T-helper 1 cell (primary cell): ENCODE measurements at places on chromosomes 5 and 9.

DNA sequence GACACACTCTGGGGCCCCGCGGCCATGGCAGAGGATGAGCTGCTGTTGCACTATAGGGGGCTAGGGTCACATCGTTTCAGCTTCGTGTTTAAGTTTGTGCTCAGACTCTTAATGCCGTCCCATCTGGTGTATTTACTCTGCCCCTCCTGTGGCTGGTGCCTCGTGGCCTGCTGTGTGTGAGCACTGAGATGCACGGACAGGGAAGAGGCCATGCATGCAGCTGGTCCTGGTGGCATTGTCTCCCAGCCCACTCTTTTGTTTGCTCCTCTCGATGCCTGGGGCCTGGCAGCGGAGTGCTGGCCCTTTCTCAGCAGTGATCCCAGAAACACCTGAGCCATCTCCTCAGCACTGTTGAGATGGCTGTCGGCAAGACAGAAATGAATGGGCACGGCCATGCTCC lies 30.0 kb upstream of the PHF2 start:
- no peak for DNase-seq

DNA sequence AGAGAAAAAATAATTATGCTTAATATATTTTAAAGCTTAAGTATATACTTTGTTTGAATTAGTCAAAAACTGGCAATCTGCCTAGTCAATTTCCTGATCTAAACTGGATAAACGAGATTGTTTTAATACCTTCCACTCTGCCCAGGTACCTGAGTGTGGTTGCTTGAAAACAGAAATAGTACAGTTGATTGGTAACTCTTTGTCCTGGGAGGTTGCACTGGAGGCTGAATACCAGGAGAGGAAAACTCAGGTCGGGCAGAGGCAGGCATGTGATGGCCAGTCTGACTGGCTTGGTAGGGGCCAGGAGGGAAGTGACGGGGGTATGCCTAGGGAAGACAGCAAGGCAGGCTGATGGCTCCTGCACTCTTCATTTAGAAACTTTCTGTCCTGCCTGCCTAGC lies 80.2 kb downstream of the PIK3R1 start:
- no peak for DNase-seq

DNA sequence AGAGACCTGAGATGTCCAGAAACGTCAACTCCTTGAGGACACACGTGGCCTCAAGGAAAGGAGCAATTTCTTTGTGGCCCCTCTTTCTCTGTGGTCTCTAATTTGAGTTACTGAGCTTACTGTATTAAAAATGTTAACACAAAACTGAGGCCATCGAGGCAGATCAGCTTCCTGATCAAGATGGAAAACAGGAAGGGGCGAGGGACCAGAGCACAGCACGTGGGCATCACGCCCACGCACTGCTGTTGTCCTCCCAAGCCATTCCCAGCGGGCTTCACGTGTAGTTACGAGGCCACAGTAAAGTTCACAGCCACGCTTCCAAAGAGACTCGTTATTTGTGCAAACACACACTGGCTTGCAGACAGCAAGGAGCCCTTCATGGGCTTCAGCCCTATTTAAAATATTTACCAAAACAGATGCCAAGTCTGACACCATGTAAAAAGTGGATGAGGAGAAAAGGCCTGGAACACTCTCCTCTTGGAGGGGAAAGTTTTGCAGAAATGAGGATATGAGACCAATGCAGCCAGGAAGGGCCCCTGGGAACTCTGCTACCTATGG lies 149.5 kb downstream of the ROR2 start:
- no peak for DNase-seq

DNA sequence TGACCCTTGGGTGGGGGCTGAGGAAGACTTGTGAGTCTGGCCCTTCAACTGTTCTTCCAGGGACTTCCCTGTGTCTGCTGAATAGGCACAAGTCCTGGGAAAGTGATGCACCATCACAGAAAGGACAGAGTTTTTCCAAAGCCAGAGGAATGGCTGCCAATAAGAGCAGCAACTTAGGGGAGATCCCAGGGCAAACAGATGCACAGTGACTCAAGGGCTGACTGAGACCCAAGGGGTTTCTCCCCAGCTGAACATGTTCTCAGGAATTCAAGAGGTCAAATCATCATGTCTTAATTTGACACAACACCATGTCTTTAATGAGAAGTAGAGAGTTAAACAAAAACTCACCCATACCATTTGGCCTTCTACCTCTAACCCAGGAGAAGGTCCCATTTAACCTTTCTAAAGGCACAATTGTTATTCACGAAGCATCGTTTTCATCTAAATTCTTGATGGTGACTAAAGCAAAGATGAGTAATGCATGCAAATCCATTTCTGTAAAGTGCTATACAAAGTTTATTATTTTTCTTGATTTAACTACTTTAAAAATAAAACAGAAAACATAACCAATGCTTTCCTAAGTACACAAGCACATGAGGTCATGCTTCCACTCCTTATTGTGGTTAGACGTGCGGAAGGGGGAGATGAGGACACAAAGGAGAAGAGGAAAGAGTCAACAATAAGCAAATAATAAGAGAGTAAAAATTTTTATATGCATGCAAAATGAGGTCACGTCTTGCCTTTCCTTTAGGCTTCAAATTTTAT lies 324.1 kb downstream of the PLK2 start:
- DNase-seq, result no peak

DNA sequence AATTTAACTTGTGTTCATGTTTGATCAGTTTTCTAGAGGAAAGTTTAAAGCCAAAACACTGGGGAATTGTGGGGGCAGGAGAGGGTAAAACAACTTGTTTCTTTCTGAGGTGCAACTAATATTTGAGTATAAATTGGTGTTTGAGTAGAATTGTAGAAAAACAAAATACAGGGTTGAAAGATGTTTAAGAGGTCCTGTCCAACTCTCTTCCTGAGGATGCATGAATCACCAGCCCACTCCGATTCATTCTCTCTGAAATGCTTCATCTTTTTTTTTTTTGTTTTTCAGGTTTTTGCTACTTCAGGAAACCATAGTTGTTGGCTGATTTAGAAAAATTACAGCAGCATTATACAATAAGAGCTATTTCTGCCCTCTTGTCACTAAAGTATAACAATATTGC lies 42.4 kb upstream of the TMC1 start:
- DNase-seq, result no peak

DNA sequence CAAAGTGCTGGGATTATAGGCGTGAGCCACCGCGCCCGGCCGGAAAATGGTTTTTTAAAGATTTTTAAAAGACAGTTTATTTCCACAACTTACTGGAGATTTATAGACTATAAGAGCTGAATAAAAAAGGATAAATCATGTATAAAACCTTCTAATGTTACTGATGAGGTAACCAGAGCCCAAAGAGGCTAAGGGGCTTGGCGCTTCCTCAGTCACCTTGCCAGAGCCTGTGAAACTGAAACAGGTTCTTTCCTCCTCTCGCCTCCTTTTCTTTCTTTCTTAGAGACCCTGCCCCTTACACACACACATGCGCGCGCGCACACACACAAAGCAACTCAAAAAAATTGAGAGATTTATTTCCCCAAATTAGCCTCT lies 69.8 kb downstream of the HSD17B3 start:
- no peak for DNase-seq

DNA sequence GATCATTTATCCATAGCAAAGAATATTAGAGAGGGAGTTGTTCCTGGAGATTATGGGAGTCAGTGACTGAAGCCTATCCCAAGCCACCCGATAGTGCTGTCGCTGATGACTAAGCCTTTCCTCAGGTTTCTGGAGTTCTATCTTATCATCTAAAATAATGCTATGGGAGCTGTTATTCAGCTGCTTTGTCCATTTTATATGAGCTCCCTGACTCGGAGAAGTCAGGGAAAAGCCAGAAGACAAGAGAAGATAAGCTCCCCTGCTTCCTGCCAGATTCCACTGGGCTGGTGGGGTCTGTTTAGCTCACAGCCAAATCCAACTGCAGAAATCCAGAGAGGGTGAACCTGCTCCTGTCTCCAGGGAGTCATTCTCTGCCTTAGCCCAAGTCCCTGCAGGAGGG lies 148.2 kb downstream of the DROSHA start:
- no peak for DNase-seq

GRCh38 chr9:4182831-4183230 lies 117.0 kb downstream of the GLIS3 start:
- DNase-seq, result no peak

- no peak for DNase-seq
Observed at GRCh38 chr5:96930058-96930457, 5.8 kb upstream of the LNPEP start.

GRCh38 chr9:71446473-71447411 lies 321.6 kb downstream of the CEMIP2 start:
- DNase-seq, result no peak

- no peak for DNase-seq
Observed at GRCh38 chr9:98532147-98532546, 176.6 kb downstream of the GABBR2 start.

DNA sequence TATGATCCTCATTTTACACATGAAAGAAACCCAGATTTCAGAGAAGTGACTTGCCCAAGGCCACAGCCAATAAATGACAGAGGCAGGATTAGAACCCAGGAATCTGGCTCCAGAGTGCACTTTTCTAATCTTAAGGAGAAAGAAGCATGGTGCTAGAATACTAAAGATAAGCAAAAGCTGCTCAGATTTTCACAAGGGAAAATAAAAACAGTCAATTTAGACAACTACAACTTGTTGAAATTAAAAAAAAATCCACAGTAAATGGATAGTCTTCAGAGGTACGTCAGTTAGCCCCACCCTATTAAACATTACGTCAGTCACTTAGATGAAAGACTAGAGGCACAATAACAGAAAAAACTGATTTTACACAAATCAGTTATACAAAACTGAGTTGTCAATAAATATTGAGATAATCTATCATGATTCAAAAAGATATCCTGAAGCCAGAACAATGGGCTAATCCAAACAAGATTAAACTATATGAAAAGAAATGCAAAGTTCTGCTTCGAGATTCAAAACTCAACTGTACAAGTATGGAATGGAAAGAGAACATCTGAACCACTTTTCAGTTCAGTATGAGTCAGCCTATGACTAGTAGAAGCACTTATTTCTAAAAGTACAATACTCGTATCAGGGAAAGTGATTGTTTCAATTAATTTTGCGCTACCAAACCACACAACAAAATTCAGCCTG lies 9.3 kb downstream of the TMEM245 start:
- DNase-seq, result no peak

DNA sequence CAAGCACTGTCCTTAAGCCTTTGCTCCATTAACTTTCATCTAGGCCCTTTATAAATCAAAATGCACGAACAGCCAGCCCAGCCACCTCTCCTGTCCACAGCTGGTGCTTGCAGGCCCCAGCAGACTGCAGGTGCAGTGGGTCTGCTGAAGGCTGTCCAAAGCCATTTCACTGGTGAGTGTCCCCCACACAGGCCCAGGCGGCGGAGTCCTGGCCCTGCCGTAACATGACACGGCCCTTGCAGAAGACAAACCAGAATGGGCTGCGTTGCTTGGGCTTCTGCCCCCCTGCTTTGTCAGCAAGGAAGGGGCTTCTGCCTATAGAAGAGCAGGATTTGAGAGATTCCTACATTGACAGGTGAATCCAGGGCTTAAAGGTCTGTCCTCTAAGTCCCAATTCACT lies 188.6 kb downstream of the NR3C1 start:
- no peak for DNase-seq

- no peak for DNase-seq
Observed at GRCh38 chr5:115126303-115126702, 43.4 kb downstream of the TRIM36 start.

DNA sequence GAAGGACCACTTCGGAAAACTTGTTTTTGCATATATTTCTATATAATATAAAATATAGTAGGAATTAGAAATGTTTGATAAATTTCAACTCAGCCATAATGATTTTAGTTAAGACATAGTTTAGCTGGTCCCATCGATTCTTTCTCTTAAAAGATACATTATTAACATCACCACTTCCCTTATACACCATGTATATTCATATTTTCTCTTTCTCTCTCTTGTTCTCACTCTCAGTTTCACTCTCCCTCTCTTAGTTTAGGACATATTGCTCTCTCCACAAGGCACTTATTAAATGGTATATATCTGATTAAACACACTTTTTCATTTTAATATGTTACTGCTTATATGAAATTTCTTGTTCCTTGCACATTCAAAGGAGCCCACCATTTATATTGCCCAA lies 90.1 kb upstream of the RASEF start:
- no peak for DNase-seq

GRCh38 chr9:88378317-88378716 lies 9.9 kb upstream of the SPIN1 start:
- no peak for DNase-seq

- DNase-seq, result no peak
Observed at GRCh38 chr9:109826559-109826958, 46.6 kb downstream of the PALM2AKAP2 start.

DNA sequence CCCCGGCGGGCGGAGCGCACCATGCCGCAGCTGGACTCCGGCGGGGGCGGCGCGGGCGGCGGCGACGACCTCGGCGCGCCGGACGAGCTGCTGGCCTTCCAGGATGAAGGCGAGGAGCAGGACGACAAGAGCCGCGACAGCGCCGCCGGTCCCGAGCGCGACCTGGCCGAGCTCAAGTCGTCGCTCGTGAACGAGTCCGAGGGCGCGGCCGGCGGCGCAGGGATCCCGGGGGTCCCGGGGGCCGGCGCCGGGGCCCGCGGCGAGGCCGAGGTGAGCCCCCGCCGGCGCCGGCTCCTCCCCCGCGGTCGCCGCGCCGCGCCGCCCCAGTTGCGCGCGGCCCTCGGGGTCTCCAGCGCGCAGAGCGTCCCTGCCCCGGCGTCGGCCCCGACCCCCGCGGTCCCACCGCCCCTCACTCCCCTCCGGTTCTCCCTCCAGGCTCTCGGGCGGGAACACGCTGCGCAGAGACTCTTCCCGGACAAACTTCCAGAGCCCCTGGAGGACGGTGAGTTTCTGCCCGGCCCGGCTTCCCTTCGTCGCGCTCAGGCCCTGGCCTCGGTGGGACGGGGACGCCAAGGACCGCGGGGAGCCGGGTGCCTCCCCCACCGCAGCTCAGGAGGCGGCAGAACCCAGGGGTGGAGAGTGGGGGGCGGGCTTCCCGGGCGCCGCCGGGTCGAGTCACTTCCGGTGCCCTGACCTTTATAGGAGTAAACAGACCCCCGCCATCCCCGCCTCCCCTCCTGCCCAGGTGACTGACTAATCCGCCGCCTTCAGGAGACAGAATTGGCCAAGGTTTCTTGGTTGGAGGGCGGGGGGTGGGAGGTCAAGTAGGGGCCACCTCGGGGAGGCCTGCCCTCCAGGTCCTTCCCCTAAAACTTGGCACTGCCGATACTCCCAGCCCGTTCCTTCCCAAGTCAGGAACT lies 665 bp downstream of the TCF7 start:
- DNase-seq, result no peak

- DNase-seq, result no peak
Observed at GRCh38 chr5:54217826-54218503, 92.4 kb downstream of the ARL15 start.
